ENCODE measurements at places on chromosomes 2 and 18.

DNA sequence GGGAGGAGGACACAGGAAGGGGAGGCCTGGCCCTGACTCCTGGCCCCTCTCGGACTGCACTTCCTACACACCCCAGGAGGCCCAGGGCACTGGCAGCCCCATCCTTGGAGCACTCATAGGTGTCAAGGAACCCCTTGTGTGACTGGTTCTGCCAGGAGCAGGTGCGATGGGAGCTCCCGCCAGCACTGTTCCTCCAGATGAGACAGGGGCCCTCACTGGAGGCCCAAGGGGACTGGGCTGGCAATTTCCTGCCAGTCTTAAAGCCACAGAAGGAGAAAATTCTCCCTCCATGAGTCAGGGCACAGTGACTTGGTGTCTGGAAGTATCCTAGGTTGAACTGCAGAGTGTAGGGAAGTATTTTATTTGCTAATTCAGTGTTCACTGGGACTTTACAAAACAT is 42.8 kb upstream of the MAL start:
- peak; percentile 23 for DNase-seq

GRCh38 chr2:240164586-240164985 is 24.1 kb upstream of the OTOS start:
- no peak for DNase-seq

DNA sequence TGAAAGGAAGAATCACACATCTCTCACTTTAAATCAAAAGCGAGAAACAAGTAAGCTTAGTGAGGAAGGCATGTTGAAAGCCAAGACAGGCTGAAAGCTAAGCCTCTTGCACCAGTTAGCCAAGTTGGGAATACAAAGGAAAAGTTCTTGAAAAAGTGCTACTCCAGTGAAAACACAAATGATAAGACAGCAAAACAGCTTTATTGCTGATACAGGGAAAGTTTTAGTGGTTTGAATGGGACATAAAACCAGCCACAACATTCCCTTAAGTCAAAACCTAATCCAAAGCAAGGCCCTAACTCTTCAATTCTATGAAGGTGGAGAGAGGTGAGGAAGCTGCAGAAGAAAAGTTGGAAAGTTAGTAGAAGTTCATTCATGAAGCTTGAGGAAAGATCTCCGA is 28.0 kb downstream of the LIMS1 start:
- DNase-seq: no peak

DNA sequence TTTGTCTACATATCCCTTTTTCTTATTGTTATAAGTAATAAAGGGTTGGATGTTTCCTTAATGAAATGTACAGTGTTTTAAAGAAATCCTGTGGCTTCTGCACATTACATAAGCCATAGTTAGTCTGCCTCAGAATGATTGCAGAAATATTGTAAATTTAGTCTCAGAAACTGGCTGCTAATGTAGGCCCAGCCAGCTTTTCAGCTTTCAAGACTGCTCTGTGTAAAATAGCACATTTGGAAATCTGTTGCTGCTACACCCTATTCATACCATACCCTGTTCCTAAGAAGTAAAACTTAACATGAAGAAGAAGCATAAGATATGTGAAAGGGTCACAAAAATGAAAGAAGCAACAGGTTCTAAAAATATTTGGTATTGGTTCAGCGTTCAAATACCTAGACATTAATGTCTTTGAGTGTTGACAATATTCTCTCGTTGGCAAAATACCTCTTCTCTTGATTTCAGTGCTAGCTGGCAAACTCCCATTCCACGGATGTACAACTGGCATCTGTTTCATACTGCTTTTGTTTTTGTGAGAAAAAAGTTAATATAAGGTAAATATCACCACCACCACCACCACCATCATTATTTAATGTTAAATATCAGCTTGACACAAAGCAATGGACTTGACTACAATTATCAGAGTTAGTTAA is 19.2 kb upstream of the NCKAP1 start:
- no peak for DNase-seq

DNA sequence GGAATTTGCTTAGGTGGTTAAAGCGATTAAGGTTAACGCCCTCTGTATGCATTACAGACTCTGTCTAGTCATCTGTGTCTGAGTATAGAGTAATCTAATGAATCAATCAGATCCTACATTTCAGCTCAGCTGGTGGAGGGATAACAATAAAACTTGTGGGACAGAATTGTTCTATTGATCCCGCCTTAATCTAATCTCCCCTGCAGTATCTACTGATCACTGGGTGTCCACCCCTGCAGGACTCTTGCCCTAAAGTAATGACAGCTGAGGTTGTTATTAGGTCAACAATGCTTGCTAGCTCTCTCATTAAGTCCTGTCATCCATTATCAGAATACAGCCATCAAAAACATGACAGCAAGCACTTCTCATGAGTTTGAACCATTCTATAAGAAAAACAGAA is 462.6 kb upstream of the TMEFF2 start:
- DNase-seq: no peak

DNA sequence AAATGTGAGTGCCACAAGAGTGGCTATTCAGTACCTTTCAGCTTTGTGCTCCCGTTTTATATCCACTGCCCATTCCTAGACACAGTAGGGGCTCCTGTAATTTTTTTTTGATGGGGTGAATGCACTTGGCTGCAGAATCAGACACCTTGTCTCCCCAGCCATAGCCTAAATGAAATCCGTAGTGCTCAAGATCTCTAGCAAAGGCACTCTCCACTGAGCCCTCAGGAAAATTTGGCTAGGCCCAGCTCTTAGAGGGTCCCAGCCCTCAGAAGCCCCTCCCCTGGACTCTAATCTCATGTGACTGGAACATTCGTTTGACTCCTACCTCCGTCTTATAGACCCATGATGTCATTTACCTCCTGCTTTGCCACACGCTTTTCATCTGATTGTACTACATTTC is 323.9 kb downstream of the SMAD2 start:
- no peak for DNase-seq
